ENCODE measurements at places on chromosomes 12 and 14.

GRCh38 chr14:35900741-35901140, 74.6 kb downstream of the BRMS1L start:
- DNase-seq: no peak

- DNase-seq: no peak
Observed at GRCh38 chr12:102033991-102034745, 27.6 kb downstream of the WASHC3 start.

DNA sequence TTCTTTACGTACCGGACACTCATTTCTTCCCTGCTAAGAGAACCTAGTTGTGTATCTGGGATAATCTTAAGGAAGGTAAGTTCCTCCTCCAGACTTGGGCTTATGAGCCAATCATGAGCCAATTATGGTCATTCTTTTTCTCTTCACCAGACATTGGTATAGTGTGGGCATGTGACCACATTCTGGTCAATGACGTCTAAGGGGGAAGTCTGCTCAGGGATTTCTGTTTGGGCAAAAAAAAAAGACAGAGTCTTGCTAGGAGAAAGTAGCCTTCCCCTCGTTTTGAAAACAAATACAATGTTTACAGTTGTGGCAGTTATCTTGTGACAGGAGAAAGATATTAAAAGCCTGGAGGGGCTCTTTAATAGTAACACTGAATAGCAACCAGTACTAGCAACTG, 20.1 kb upstream of the PLXNC1 start:
- no peak for DNase-seq

DNA sequence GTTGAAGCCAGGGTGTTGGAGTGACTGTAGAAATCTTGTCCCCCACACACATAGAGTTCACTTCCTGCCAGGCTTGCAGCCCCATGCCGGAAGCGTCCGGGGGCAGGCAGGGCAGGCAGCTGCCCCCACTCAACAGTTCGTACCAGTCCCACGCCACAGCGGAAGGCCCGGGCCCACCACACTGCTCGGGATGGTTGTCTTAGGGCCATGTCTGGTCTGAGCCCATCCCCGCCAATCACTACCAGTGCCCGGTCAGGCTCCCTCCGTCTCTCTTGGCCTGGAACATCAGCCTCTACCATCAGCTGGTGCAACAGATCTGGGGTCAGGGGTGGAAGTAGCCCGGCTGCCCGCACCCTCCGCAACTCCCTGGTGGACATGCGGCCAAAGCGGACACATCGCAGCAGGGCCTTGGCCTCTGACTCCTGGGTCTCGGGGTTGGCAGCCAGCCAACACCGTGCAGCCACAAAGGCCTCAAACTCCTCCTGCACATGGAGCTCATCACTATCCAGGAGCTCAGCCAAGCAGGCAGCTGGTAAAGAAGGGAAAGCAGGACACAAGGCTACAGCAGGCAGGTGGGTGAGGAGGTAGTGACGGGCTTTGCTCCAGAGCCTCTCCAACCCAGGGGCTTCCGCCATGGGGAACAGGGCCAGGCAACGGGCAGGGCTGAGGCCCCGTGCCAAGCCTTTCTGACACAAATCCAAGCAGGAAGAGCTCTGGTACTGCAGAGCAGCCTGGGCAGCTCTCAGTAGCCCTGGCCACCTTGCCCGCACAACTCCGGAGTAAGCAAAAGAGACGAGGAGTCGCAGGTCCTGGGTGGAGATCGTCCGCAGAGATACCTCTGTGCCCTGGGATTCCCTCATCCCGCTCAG, 5.9 kb downstream of the KLHL33 start:
- DNase-seq: no peak

DNA sequence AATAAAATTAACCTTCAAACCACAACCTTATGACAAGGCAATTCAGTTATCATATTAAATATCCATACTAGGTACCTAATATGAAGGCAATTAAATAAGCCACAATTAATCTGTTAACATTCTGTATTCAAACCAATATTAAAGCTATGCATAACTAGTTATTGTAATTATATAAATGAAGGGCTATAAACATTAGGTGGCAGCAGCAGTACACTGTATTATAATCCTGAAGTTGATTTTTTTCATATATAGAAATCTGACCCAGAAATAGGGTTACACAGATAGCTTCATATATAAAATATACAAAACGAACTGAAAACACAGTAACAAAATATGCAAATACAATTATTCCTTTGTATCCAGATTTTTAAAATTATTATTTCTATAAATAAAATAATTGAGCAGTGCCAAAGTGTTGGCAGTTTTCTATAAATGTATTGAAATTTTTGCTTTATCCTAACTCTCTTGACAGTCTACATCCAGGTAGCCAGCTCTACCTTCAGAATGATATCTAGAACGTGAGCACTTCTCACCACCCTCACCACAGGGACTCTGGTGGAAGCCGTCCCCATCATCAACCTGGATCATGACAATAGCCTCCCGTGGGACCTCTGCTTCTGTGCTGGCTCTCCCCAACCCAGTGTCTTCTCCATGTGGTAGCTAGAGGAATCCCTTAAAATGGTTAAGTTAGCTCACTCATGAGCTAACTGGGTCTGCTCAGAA, 136.2 kb downstream of the MED13L start:
- no peak for DNase-seq

DNA sequence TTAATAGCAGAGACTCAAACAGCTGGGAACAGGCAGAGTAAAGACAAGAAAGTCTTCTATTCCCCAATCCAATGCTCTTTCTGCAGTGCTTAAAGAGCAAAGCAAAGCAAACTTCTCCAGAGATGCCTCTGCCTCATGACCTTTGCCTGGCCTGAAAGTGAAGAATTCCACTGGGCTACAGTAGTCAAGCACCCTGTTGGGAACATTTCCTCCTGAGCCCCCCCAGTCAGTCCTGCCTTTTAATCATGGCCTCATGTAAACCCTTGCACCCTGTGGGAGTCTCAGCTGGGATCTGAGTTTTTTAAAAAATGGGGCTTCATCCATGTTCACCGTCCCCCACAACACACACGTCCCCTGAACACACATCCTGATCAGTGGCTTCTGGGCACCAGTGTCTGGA, 62.7 kb upstream of the TSPAN11 start:
- DNase-seq: no peak

GRCh38 chr14:49586673-49587460, 687 bp upstream of the RPS29 start:
- no peak for DNase-seq

GRCh38 chr12:4992871-4993270, 50.8 kb upstream of the KCNA5 start:
- no peak for DNase-seq

- no peak for DNase-seq
Observed at GRCh38 chr12:95922231-95922630, 20.2 kb downstream of the CCDC38 start.

DNA sequence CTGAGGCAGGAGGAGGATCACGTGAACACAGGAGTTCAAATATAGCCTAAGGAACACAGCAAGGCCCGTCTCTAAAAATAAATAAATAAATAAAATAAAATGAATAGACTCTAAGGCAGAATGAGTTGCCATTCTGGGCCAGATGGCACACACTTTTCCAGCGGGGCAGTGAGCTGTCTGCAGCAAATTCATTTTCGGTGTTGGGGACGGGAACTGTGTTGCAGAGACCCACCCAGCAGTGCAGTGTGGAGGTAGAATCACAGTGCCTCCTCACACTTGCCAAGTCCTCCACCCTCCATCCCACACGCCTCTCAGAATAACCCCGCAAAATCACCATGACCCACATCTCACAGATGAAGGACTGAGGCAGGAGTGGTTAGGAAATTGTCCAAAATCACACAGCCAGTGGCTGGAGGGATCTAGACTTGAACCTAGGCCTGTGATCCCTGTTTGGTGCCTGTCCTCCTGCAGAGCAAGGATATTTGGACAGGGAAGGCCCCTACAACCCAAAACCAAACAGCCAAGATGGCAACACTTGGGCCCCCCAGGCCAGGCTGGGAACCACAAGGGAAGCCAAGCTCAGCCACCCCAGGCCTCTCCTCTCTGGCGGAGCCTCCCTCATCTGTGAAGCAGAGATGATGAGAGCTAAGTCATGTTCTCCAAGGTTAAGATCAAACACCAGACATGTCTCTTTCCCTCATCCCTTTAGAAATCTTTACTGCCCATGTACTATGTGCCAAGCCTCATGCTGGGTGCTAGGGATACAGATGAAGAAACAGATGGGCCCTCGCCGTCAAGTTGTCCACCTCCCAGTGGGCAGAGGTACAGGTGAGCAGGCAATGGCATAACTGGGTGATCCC, 152.7 kb downstream of the DPF3 start:
- no peak for DNase-seq

DNA sequence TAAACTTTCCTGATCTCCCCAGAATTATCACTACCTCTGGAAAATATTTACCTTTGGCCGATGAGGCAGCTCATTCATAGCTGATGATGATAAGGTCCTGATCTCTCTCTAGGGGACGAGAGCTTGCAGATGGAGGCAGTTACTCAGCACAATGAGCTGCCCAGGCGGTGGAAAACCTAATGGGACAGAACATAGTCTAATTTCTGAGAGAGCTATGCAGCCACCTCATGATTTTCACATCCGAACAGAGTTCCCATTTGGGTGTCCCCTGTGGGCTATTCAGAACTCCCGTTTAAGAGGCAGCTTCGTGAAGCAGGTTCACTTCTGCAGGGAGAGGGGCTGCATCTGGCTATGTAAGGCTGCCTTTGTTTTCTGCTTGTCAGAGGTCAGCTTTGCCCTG, 724.6 kb upstream of the TMEM132C start:
- no peak for DNase-seq

DNA sequence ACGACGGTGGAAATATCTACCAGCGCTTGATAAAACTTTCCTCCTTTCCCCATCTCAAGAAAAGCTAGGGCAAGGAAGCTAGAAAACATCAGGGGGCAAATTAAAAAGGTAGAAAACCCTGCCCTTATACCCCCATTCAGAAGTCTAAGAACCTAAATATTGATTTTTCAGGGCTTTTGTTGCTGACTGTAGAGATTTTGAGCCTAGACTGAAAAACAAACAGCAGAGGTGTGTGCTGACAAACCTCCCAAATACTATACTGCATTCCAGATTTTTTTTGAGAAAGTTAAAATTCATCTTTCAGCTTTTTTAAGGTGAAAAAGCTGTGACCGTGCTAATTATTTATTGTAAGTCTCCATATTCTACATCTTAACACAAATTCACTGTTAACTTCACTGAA, 478.3 kb upstream of the SOX5 start:
- no peak for DNase-seq

DNA sequence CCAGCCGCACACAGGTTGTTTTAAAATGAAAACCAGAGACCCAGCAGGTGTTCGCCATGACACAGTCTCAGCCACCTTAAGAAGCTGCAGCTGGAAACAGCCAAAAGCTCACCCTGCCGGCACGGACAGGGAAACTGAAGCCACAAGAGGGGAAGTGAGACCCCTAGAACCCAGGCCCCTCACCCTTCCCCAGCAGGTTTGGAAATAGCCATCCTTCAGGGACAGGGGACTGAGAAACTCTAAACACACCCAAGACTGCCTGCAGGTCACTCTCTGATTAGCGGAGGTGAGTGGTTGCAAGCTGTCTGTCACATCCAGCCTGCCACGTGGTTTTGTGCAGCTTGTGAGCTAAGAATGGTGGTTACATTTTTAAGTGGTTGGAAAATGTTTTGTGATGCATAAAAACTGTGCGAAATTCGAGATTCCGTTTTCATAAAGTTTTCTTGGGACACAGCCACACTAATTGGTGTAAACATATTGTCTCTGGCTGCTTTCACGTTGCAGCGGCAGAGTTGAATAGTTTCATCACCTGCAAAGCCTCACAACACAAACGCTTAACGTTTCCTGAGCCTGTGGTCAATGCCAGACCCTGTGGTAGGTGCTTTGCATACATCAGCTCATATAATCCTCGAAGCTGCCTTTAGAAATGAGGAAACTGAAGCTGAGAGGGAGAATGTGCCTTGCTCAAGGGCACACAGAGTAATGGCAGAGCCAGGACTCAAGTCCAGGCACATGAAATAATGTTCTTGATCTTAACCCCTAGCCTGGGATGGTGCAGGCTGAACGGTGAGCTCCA, 1.7 kb upstream of the SELPLG start:
- DNase-seq: no peak

GRCh38 chr12:70772836-70773235, 135.6 kb upstream of the PTPRB start:
- DNase-seq: no peak

DNA sequence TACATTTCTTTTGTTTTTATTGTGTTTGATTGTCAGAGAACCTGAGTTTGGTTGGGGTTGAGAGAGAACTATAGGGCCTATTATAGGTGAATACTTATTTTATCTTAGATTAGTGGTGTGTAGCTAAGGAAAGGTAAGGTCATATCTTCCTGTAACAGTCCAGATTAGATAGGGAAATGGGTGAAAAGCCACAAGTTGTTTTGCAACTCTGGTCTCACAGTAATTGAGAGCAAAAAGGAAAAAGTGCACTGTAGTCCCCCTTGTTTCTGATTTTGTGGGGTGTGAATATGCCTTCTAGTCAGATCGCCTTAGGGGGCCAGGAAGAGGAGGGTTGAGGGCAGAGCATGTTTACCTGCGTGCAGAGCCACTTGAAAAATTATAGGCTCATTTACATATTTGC, 8.9 kb downstream of the MSRB3 start:
- DNase-seq: no peak

DNA sequence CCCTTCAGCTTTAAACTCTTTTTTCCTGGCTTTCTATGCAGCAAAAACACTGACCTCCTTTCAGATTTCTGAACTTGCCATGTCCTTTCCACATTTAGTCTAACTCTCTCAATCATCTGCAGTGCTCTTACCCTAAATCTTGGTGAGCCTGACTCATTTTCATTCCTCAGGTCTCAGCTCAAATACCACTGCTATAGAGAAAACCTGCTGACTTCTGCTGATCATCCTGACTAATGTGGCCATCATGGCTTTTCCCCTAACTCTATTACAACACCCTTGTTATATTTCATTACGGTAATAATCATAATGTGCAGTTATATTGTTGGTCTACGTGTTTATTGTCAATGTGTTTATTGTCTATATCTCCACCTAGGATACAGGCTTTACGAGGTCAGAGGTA, 207.3 kb upstream of the OR4E1 start:
- no peak for DNase-seq

DNA sequence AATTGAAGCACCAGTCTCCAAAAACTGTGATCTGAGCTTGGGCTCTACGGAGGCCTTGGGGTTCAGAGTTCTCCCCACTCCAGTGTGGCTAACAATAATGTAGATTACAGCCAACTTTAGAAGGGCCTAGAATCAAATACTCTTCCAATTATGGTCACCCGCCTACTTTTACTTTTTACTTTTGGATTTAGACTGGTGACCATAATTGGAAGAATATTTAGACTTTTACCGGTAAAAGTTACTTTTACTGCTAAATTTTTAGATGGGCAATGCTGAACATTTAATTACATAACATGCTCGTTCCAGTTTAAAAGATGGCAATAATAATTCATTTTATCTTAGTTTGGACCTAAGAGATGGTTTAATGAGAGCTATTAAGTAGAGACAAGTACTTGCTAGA, 39.2 kb downstream of the PPTC7 start:
- no peak for DNase-seq

GRCh38 chr12:77734214-77734883, 96.3 kb upstream of the NAV3 start:
- no peak for DNase-seq
